ENCODE measurements at places on chromosomes 5 and 9.

- no peak for DNase-seq
Measured at GRCh38 chr5:111532886-111533582, 20.7 kb upstream of the STARD4 start.

- DNase-seq = no peak
Measured at GRCh38 chr5:78667461-78668103, 19.0 kb upstream of the LHFPL2 start.

- no peak for DNase-seq
Measured at GRCh38 chr5:103561685-103562452, 720 bp downstream of the NUDT12 start.

GRCh38 chr5:143790457-143791112, 21.4 kb upstream of the HMHB1 start:
- DNase-seq = no peak

- no peak for DNase-seq
Measured at GRCh38 chr5:62662521-62662920, 83.9 kb downstream of the LRRC70 start.

DNA sequence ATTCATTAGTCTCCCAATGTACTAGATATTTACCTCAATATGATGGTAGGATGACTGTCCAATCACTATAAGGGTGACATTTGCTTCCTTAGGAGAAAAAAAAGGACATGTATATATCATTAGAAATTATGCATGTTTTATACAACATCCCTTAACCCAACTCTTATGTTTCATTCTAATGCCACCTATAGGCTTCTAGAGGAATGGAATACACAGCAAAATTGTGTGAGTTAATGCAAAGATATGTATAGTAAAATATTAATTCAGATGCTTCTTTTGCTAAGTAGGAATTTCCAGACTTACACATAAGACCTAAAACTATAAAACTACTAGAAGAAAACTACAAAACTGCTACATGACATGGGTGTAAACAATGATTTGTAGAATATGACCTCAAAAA, 3.5 kb downstream of the PRXL2C start:
- DNase-seq = no peak

DNA sequence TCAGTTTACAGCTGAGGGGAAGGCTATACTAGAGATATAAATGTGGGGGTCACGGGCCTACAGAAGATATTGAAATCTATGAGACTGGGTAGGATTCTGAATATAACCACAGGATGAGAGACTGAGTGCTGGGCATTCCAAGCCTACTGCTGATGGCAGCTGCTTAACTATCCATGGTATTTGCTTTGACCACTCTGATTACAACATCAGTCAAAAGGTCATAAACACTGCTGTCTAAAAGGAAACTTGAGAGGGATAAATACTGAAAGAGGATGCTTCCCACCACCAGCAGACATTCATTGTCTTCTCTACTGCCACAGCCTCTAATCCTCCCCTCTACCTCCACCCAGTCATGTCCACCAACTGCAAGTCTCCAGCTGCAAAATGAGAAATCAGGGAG, 3.8 kb downstream of the ZNF622 start:
- no peak for DNase-seq

DNA sequence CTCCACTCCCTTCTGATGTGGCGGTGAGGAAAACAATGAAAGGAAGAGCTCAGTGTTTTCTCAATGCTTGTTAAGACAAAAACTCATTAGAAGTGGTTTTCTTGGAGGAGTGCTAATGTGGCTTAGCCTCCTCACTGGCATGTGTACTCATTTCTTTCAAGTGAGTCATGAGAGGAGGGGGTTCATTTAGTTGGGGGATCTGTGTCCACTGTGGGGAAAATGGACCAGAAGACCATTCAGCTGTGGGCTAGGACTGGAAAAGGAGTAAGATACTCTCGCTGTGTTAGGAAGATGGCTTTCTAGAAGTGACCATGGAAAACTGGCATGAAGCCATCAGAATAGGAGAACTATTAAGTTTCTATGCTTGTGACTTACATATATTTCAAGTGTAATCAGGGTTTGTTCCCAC, 23.5 kb downstream of the KLF9 start:
- DNase-seq = no peak

- DNase-seq = no peak
Measured at GRCh38 chr5:134046801-134047686, 42.3 kb upstream of the VDAC1 start.

Measured in GM19239 (cell line).